ENCODE measurements at places on chromosomes 1 and 21.

GRCh38 chr1:64133036-64133435 is 70.4 kb upstream of the UBE2U start:
- no peak for DNase-seq

- no peak for DNase-seq
These were observed 16.0 kb downstream of the EIF2D start for GRCh38 chr1:206596319-206596666.

DNA sequence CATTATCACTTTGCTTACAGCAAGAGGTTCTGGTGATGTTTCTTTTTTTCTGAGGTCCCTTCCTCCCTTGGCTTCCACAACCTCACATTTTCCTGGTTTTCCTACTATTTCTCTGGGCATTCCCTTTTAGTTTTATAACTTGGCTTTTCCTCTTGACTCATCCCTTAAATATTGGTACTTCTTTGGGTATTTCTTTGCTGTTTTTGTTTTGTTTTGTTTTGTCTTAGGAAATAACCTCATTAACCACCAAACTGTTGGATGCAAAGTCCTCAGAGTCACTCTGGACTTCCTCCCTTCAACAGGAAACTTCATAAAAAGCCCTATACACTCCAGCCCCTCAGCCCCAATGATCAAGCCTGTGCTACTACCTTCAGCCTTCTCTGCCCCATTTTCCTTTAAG is 211.1 kb downstream of the DUSP10 start:
- DNase-seq = no peak

DNA sequence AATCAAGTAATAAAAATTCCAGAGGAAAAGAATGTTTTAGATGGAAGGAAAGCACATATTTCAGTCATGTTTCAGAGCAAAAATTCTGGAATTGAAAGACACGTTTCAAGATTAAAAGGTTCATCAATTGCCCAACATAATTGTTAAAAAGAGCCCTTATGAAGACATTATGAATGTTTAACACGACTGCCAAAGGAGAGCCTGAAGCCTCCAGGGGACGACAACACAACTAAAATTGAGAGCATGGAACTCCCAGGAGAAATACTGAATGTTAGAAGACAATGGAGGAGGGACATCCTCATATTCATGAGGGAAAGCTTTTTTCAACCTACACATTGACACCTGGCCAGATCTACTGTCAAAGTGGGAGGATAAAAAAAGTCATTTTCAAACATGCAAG is 16.0 kb downstream of the OR2T11 start:
- no peak for DNase-seq

GRCh38 chr1:63152572-63152971 is 169.8 kb upstream of the FOXD3 start:
- no peak for DNase-seq

- DNase-seq = no peak
These were observed 108.4 kb downstream of the CNIH3 start for GRCh38 chr1:224724566-224724965.

- DNase-seq = no peak
These were observed 64.3 kb upstream of the RAB3GAP2 start for GRCh38 chr1:220336391-220337031.

- no peak for DNase-seq
These were observed 8.0 kb downstream of the HJV start for GRCh38 chr1:146013559-146013922.

GRCh38 chr1:33836911-33837310 is 27.0 kb upstream of the HMGB4 start:
- DNase-seq = no peak

- no peak for DNase-seq
These were observed 5.5 kb upstream of the TRAPPC10 start for GRCh38 chr21:44006656-44007055.

GRCh38 chr1:26529405-26529654 is 231 bp upstream of the RPS6KA1 start:
- DNase-seq = no peak

DNA sequence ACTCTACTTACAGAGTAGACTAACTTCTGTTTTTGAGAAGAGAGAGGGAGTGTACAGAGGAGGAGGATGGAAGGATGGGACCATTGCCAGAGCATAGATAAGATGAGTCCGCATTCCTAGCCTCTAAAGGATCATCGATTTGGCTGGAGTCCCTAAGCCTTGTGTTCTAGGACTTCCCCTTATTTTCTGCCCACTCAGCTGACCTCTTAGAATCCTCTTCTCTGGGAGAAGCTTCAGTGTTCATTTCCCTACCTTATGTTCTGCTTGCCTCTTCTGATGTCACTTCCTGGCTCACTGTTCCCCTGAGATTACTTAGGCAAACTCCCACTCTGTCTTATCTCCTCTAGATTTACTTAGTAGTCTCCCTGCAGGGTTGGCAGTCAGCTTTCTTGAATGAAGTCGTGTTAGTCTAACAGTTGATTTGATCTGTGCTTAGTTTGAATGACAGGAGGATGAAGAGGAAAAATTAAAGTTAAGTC is 156.7 kb downstream of the SYT2 start:
- no peak for DNase-seq

GRCh38 chr1:234863551-234863971 is 253.6 kb upstream of the IRF2BP2 start:
- no peak for DNase-seq

- DNase-seq = no peak
These were observed 408.8 kb upstream of the DAB1 start for GRCh38 chr1:57832612-57833011.

DNA sequence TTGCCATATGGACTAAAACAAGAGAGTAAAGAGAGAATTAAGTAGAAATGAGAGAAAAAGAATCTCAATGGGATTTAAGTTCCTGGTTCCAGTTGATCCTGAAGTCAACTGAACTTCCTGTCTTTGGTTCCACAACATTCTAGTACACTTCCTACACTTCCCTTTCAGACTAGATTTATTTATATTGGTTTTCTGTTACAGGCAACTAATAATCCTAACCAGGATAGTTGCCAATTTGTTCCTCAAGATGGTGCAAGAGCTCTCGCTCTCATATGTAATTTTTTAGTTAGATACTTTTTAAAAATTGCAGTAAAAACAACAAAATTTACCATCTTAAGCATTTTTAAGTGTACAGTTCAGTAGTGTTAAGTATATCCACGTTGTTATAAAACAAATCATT is 28.8 kb upstream of the TRIM45 start:
- no peak for DNase-seq

DNA sequence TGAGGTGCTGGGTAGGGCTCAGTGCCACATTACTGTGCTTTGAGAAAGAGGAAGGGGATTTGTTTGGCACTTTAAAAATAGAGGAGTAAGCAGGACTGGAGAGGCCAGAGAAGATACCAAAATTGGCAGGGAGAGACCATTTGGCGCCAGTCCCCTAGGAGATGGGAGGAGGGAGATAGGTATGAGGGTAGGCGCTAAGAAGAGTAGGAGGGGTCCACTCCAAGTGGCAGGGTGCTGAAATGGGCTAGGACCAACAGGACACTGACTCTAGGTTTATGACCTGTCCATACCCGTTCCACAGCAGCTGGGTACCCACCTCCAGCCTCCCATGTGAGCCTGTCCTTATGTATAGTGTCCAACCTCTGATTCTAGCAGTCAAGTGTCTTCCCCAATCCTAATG is 1.0 kb upstream of the CRTC2 start:
- DNase-seq = no peak

GRCh38 chr1:79662596-79662995 is 656.1 kb upstream of the ADGRL4 start:
- no peak for DNase-seq

DNA sequence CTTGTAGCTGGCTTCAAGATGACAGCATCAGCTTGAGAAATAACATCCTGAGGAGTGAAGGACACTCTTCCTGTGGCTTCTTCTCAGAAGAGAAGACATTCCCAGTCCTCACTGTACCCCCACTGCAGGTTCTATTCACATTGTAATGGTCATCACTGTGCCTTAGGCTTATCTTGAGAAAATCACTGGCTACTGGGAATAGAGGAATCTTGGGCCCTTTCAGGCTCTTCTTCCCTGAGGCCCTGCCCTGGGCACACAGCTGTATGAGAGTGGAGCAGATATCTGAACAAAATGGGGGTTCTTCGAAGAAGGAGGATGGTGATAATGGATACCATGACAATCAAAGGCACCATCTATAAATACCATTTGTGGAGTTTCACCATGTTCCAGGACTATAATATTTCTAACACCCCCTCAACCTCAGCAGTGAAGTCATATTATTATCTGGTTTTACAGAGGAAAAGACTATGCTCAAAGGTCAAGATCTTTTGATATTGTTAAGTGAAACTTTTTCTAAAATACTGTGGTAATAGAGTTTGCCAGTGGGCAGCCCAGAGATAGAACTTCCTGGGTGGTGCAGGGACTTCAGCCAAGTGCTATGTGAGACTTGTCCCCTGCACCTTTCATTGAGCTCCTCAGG is 143.1 kb upstream of the KCNE2 start:
- DNase-seq = no peak

DNA sequence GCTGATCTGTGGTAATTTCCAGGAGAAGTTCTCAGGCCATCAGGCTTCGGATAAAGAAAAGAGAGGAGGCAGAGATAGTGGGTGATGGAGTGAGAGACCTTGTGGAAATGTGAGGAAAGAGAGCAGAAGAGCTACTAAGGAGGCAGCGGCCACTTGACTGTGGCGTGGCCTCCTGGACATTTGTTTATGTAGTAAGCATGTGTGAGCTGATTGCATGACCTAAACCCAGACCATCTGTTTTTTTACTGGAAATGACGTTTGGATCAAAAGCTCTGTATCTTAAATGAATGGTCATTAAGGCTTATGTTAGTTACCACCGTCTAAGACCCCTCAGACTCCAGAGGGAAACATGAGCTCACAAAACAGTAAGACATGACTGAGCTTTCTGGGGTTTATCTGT is 13.6 kb downstream of the ATP1B1 start:
- DNase-seq = no peak

DNA sequence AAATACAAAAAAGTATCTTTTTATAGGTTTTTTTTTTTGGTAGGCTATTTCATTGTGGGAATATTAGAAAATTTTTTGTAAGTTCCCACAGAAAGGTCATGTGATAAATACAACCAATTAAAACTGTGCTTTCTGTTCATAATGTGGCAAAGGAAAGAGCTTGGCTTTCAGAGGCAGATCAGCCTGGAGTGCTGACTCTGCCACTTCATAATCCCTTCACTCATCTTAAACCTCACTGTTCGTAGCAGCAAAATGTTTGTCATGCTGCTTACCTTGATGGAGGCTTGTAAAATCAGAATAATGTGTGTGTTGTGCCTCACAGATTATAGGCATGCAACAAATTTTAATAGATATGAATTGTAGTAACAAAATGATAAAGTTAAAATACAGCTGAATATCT is 176.8 kb downstream of the ZP4 start:
- no peak for DNase-seq

GRCh38 chr1:165903672-165904071 is 76.3 kb downstream of the UCK2 start:
- DNase-seq = no peak

- DNase-seq = no peak
These were observed 18.5 kb upstream of the ADARB1 start for GRCh38 chr21:45055861-45056260.

DNA sequence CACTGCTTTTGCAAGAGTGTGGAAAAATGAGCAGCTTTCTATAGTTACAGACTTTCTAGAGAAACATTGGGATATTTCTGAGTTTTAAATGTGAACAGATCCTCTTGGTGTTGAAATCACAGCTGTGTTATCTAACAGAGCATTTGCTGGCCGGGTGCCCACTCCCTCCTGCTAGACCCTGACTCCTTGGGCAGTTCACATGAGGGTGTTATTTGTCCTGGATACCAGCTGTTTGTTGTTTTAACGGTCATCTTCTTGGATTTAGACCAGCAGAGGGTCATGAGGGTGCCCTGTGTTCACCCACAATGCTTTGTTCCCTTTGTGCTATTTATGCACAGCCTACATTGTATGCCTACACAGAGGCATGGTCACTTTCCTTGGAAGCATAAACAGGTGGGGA is 67.1 kb downstream of the CENPF start:
- DNase-seq = no peak

DNA sequence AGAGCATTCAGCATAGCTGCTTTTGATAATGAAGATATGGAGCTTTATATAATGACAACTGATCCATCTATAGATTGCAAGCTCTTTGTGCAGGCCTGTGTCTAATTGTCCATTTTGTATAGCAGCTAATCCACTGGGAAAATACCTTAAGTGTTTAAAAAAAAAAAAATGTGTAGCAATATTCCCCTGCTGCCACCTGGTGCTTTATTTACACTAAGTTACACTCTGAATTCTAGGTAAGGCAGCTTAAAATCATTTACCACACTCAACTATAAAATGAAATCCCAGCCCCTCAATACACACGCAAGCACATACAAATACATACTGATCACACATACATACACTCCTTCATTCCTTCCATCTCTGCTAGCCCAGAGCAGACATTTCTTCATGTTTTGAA is 49.1 kb upstream of the BCL9 start:
- DNase-seq = no peak

- DNase-seq = no peak
These were observed 44.2 kb upstream of the ARHGAP29 start for GRCh38 chr1:94281361-94282142.

- DNase-seq = peak; percentile 6
These were observed 125.7 kb upstream of the CXADR start for GRCh38 chr21:17387030-17387617.

GRCh38 chr21:42614396-42614795 is 39.0 kb upstream of the PDE9A start:
- no peak for DNase-seq

GRCh38 chr1:206741142-206741701 is 29.4 kb upstream of the IL19 start:
- no peak for DNase-seq

DNA sequence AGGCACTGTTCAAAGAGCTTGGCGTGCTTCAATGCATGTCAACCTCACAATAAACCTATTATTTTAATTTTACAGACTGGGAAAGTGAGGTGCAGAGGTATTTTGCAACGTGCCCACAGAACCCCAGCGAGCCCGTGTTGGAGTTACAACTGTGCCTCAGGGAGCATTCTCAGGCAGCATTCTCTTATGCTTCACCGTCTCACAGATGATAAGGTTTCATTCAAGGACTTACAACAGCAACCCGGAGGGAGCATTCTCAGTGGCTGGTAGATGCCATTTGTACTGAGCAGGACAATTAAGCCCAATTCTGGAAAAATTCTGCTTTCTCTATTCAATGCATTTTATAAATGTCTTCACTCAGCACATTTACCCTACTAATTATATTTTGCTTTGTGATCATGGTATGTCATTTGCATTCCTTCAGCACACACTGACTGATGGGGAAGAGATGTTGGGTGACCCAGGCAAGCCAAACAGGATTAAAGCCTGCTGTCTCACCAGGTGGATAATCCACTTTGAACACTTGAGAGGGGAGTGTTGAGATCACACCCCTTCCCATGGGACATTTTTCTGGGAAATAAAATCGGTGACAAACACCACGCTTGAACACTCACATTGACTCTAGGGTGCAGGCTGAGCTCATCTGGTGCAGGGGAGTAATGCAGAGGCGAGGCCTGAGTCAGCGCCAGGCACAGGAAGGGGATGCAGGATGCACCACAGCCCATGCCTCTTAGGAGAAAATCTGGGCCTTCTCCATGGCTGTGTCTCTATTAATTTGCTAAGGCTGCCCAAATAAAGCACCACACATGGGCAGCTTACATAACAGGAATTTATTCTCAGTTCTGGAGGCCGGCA is 113.9 kb downstream of the CLIC6 start:
- no peak for DNase-seq

Measured in activated naive CD4-positive, alpha-beta T cell (primary cell).